NCI-H460 (cell line): ENCODE measurements at places on chromosomes 5 and 9. TPM values are rescaled to one million over a fixed set of nuclear protein-coding genes. Genes with fewer than 3 reads are reported as not detected.

Gene KCNT1
- total RNA-seq = not detected in 2 replicates

Gene TMEM252
- not detected in 2 replicates for total RNA-seq

Gene SIT1
- total RNA-seq = not detected in 2 replicates

Gene CCDC180
- 0.32 and 1.9 TPM in 2 replicates for total RNA-seq

Gene RPP25L
- 27.3 and 40.0 TPM in 2 replicates for total RNA-seq

Gene AHRR
- total RNA-seq = 3.2 and 3.7 TPM in 2 replicates

Gene BTNL8
- 0.32 TPM in 1 of 2 replicates, not detected in the other for total RNA-seq

Gene STPG3
- not detected in 2 replicates for total RNA-seq

Gene PCDHGA10
- 5.1 TPM in 2 replicates for total RNA-seq

Gene LCP2
- not detected in 2 replicates for total RNA-seq

Gene IL5
- not detected in 2 replicates for total RNA-seq

Gene SGCD
- total RNA-seq = 0.30 TPM in 1 of 2 replicates, not detected in the other

Gene CCDC152
- total RNA-seq = 0.12 TPM in 1 of 2 replicates, not detected in the other

Gene ADAMTS12
- 0.92 and 1.6 TPM in 2 replicates for total RNA-seq

Gene RFESD
- 8.9 and 9.4 TPM in 2 replicates for total RNA-seq

Gene TAF11L4
- not detected in 2 replicates for total RNA-seq

Gene SLC34A3
- not detected in 2 replicates for total RNA-seq

Gene HINT1
- 596 and 611 TPM in 2 replicates for total RNA-seq

Gene ENTPD8
- not detected in 2 replicates for total RNA-seq

Gene RLN2
- not detected in 2 replicates for total RNA-seq

Gene SMC2
- total RNA-seq = 28.2 and 30.1 TPM in 2 replicates

Gene TSLP
- total RNA-seq = 1.4 and 3.3 TPM in 2 replicates

Gene PCDHGB7
- total RNA-seq = 0.79 and 0.89 TPM in 2 replicates

Gene TRIM36
- 2.5 and 2.7 TPM in 2 replicates for total RNA-seq

Gene IRX4
- total RNA-seq = 0.20 and 0.79 TPM in 2 replicates

Gene RGS7BP
- not detected in 2 replicates for total RNA-seq

Gene FOXD4L4
- 0.07 TPM in 1 of 2 replicates, not detected in the other for total RNA-seq

Gene PCDH12
- 0.05 and 0.09 TPM in 2 replicates for total RNA-seq

Gene SPAAR
- 0.46 TPM in 1 of 2 replicates, not detected in the other for total RNA-seq

Gene CAPSL
- not detected in 2 replicates for total RNA-seq

Gene FBXW11
- 66.3 and 71.5 TPM in 2 replicates for total RNA-seq
